Peyer's patch (tissue), 4 donors: ENCODE measurements at places on chromosomes 3 and 15. TPM values are rescaled to one million over a fixed set of nuclear protein-coding genes. Genes with fewer than 3 reads are reported as not detected.

FSIP1 gene
- total RNA-seq: not detected

DNA sequence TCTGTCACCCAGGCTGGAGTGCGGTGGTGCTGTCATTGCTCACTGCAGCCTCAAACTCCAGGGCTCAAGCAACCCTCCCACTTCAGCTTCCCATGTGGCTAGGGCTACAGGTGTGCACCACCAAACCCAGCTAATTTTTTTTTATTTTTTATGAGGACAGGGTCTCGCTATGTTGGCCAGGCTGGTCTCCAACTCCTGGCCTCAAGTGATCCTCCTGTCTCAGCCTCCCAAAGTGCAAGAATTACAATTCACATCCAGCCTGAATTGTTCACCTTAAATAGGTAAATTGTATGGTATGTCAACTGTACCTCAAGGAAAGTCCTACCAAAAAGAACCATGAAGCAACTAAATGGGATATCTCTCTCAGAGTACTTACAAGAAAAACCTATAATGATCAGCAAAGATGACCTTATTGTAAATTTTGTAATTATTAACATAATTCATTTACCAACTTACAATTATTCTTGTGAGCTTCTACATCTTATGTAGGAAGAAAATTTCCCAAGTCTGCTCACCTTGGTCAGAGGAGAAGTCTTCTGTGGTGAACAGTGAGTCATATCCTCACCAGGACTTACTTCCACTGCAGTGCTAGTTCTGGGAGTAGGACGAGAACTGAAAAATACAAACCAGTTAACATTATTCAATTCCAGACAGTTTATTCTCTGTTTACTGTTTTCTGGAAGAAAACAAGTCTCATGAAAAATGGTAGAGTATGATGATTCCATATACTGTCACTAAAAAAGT, 54.4 kb downstream of the ULK4 start:
- H3K27me3 ChIP-seq: no peaks in the 10 kb centered on the region
- no peaks in the 10 kb centered on the region for H3K4me1 ChIP-seq
- H3K27ac ChIP-seq: no peak overlapping the region
- H3K36me3 ChIP-seq: no peaks in the 10 kb centered on the region

DNA sequence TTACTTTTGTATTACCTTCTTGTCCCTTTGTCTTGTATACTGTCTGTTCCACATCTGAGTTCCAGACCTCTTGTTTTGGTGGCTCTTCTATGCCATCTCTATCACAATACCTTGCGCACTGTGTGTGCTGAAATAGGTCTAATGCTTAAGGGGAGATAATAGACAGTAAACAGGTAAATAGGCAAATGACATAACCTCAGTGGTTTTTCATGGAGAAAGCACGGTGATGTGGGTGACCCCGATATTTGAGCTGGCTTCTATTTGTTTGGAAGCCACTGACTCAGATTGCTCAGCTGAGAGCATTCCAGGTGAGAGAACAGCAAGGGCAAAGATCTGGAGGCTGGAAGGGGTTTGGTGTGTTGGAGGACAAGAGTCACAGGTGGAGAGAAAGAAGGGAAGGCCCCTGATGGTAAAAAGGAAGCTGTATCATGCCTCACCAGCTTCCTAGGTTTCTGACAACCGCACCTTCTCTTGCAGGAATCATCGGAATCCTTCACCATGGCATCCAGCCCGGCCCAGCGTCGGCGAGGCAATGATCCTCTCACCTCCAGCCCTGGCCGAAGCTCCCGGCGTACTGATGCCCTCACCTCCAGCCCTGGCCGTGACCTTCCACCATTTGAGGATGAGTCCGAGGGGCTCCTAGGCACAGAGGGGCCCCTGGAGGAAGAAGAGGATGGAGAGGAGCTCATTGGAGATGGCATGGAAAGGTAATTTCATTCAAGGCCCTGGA, 795 bp downstream of the MCM2 start:
- peak overlapping the region; percentile 66 for H3K4me3 ChIP-seq
- no peaks in the 10 kb centered on the region for H3K27me3 ChIP-seq
- no peaks in the 10 kb centered on the region for H3K4me1 ChIP-seq
- no peaks in the 10 kb centered on the region for H3K36me3 ChIP-seq

DNA sequence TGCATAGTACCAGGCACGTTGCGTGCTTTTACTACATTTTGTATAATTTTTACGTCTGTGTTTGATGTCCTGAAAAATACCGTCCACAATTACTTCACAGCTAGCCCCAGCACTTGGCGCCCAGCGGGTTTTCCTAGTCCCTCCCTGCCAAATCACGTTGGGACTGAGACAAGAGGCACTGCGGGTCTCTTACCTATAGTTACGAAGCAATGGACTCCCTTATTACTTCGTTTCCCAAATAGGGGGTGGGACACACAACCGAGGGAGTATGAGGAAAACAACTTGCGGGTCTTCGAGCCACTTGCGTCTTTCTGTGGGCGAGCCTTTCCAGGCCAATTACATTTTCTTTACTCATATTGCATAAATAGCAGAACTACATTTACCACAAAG, 620 bp upstream of the CMSS1 start:
- peak overlapping the region; percentile 79 for H3K27ac ChIP-seq
- peaks cover 7% of the 10 kb centered on the region for H3K4me1 ChIP-seq
- no peaks in the 10 kb centered on the region for H3K27me3 ChIP-seq
- DNase-seq: peak; percentile 20
- H3K36me3 ChIP-seq: no peaks in the 10 kb centered on the region
- H3K4me3 ChIP-seq: peak overlapping the region; percentile 70

GRCh38 chr3:151550642-151551041, 89.8 kb upstream of the IGSF10 start:
- no peak overlapping the region for H3K27ac ChIP-seq
- no peaks in the 10 kb centered on the region for H3K36me3 ChIP-seq
- DNase-seq: no peak
- no peaks in the 10 kb centered on the region for H3K4me1 ChIP-seq
- no peak overlapping the region for H3K4me3 ChIP-seq

LRRIQ4 gene
- total RNA-seq: not detected

DNA sequence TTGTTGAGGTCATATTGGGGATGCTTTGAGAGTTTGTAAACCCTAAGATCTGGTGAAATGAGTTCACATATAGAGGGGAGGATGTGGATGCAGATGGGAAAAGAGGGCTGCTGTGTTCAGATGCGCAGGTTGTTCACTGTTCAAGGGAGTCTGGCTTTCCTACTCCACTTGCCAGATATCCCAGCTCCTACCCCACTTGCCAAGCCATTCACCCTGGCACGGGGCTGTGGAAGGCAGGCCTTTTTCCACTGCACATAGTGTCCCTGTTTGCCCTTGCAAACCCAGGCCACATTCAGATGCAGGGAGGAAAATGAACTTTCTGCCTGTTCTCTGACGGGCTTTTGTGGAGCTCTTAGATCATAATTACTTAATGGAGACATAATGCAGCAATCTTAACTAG, 29.0 kb downstream of the CRABP1 start:
- no peaks in the 10 kb centered on the region for H3K36me3 ChIP-seq
- H3K27me3 ChIP-seq: no peaks in the 10 kb centered on the region
- no peak for DNase-seq
- peaks cover 25% of the 10 kb centered on the region for H3K4me1 ChIP-seq
- H3K4me3 ChIP-seq: no peak overlapping the region
- no peak overlapping the region for H3K27ac ChIP-seq

GOLGA6L7 gene
- not detected for total RNA-seq

DNA sequence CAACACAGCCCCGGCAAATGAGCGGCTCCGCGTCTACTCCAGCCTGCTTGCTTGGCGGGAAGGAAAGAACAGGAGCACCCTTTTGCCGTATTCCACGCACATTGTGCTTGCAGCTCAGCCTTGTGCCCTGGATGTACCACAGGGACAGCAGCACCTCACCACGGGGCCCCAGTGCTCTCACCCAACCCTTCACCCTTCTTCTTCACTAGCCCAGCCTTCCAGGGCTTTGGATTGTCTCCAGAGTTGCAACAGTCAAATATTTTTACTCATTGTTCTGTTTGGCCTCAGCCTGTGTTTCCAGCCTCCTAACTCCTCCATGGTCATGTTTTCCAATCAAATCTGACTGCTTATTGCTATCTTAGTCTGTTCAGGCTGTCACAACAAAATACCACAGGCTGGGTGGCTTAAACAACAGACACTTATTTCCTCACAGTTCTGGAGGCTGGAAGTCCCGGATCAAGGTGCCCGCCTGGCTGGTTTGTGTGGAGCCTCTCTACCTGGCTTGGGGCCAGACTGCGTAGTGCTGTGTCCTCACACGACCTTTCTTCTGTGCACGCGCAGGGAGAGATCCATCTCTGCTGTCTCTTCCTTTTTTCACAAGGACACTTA, 79.2 kb upstream of the ABHD17C start:
- H3K36me3 ChIP-seq: no peaks in the 10 kb centered on the region
- no peaks in the 10 kb centered on the region for H3K4me1 ChIP-seq
- no peak overlapping the region for H3K27ac ChIP-seq
- H3K27me3 ChIP-seq: no peaks in the 10 kb centered on the region
- H3K4me3 ChIP-seq: no peak overlapping the region

DNA sequence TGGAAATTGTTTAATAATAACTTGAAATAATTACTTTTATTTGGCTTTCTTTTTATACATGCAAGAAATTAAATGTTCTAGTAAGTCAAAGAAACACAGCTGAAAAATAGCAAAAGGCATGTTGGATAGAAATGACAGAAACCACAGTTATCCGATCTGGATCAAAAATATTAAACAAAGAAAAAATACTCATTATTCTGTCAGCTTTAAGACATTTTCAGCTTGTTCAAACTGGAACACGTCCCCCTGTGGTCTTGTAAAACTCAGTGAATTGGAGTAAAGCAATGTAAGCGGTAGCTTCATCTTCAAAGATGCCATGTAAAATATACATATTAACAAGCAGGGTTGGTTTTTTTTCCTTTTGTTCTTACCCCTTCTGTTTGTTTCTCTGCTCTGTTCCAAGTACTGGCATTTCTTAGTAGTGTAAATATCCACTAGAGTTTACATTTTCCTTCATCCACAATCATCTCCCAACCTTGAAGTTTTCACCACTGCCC, 223.4 kb downstream of the IGSF11 start:
- no peaks in the 10 kb centered on the region for H3K27me3 ChIP-seq
- no peaks in the 10 kb centered on the region for H3K4me1 ChIP-seq
- no peak overlapping the region for H3K27ac ChIP-seq
- H3K4me3 ChIP-seq: no peak overlapping the region
- DNase-seq: no peak

GRCh38 chr3:8486936-8487335, 14.7 kb upstream of the LMCD1 start:
- no peak for DNase-seq
- no peaks in the 10 kb centered on the region for H3K27me3 ChIP-seq
- no peak overlapping the region for H3K27ac ChIP-seq
- H3K36me3 ChIP-seq: no peaks in the 10 kb centered on the region

TMC3 gene
- total RNA-seq: not detected

DNA sequence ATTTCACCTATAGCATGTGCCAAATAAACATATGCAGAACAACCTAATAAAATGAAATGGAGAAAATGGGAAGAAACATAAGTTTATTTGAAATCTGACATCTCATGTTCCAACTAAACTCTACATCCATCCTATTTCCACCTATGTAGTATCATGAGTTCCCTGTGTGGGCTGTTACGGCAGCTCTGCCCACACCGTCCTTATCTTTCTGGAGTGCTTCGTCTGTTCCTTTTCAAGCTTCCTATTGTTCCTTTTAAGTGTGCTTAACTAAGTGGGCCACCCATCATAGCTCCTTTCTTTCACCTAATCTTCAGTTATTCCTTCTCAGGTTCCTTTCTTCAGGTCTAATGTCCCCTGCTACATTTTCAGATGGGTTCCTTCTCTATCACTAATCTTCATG, 17.3 kb downstream of the RYR3 start:
- no peak overlapping the region for H3K27ac ChIP-seq
- DNase-seq: no peak
- H3K4me3 ChIP-seq: no peak overlapping the region
- H3K27me3 ChIP-seq: no peaks in the 10 kb centered on the region

- H3K27me3 ChIP-seq: no peaks in the 10 kb centered on the region
- H3K4me1 ChIP-seq: peaks cover 51% of the 10 kb centered on the region
- peak overlapping the region; percentile 87 for H3K27ac ChIP-seq
- DNase-seq: no peak
- H3K4me3 ChIP-seq: no peak overlapping the region
These were observed 23.1 kb downstream of the ABHD2 start for GRCh38 chr15:89111352-89111751.

GRCh38 chr3:52228751-52229291, 3.4 kb upstream of the TLR9 start:
- no peak overlapping the region for H3K4me3 ChIP-seq
- H3K27me3 ChIP-seq: no peaks in the 10 kb centered on the region
- no peak for DNase-seq
- no peak overlapping the region for H3K27ac ChIP-seq
- no peaks in the 10 kb centered on the region for H3K4me1 ChIP-seq

IGSF10 gene
- total RNA-seq: 1.2 TPM

CLEC3B gene
- total RNA-seq: 11.6 TPM

GRCh38 chr3:11513817-11514135, 129.9 kb downstream of the VGLL4 start:
- no peaks in the 10 kb centered on the region for H3K27me3 ChIP-seq
- no peak overlapping the region for H3K27ac ChIP-seq
- no peaks in the 10 kb centered on the region for H3K36me3 ChIP-seq
- no peaks in the 10 kb centered on the region for H3K4me1 ChIP-seq

CHST13 gene
- 2.8 TPM for total RNA-seq

DNA sequence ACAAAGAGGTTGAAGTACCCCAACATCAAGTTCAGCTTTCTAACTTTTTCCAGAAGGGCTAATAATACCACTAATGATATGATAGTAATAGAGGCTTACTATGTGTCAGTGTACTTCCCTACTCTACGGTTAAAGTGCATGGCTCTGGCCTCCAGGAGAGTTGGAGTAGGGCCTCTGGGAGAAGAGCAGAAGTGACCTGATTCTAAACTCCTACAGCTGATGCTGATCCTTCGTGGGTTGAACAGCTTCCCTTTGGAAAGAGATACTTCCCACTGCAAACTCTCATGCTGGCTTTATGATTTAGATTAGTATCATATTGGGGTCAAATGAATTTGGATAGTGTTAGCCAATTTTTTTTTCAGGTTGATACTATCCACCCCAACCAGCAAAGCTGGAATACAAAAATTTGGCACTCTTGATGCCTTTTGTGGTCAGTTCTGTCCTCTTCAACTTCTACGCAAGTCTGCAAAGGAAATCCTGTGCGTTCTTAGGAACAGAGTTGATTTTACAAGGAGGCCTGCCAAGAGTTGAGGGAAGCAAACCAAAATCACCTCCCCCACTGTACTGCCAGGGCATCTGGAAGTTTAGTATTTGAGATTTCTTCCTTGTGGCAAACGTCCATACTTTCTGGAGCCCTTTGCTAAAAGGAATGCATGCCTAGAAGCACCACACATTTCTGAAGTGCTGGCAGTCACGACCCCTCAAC, 17.8 kb downstream of the TMEM212 start:
- H3K4me1 ChIP-seq: no peaks in the 10 kb centered on the region
- DNase-seq: no peak
- peak overlapping the region; percentile 22 for H3K27ac ChIP-seq
- H3K27me3 ChIP-seq: no peaks in the 10 kb centered on the region
- no peak overlapping the region for H3K4me3 ChIP-seq
- H3K36me3 ChIP-seq: no peaks in the 10 kb centered on the region

TMEM87A gene
- 49.7 TPM for total RNA-seq

ILDR1 gene
- 4.7 TPM for total RNA-seq

- no peaks in the 10 kb centered on the region for H3K27me3 ChIP-seq
- H3K36me3 ChIP-seq: no peaks in the 10 kb centered on the region
These were observed 125.0 kb upstream of the TRIM42 start for GRCh38 chr3:140552898-140553297.
